Urinary bladder (tissue), 4 donors: ENCODE measurements at places on chromosomes 12 and 14. TPM values are rescaled to one million over a fixed set of nuclear protein-coding genes. Genes with fewer than 3 reads are reported as not detected.

DNA sequence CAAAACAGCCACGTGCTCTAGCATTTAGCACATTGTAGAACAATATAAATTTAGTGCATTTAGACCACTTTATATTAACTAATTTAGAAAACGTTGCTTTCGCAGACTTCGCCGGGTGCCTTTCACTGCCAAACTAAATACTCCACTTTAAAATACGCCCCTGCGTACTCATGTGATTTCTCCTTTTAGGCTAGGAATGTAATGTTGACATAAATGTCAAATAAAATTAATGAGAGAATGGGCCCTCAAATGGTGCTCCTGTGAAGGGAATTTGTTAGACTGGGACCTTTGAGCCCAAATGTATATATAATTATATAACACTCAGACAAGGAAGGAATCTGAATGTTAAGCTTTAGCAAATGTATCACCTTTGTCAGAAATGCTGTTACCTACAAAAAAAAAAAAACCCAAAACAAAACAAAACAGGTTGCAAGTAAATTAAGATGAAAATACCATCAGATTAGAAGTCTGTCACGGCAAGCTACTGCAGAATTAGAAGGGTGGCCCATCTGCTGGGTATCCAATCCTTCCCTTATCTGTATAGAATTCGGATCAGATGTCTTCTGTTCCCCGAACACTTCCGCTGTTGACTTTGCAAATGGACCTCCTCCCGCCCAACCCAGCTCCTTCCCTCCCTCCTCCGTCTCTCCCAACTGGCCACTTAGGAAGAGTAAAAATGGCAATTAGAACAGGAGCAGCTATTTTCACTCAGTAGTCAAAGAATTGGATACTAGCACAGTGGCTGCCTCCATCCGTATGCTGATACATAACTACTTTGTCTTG, 159.3 kb upstream of the FOXN3 start:
- peak; percentile 13 for DNase-seq

DNA sequence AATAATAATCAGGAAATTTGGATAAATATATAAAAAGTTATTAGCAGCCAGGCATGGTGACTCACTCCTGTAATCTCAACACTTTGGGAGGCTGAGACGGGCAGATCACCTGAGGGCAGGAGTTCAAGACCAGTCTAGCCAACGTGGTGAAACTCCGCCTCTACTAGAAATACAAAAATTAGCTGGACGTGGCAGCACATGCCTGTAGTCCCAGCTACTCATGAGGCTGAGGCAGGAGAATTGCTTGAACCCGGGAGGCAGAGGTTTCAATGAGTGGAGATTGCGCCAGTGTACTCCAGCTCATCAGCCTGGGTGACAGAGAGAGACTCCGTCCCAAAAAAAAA, 64.5 kb downstream of the SYT1 start:
- DNase-seq: no peak

DNA sequence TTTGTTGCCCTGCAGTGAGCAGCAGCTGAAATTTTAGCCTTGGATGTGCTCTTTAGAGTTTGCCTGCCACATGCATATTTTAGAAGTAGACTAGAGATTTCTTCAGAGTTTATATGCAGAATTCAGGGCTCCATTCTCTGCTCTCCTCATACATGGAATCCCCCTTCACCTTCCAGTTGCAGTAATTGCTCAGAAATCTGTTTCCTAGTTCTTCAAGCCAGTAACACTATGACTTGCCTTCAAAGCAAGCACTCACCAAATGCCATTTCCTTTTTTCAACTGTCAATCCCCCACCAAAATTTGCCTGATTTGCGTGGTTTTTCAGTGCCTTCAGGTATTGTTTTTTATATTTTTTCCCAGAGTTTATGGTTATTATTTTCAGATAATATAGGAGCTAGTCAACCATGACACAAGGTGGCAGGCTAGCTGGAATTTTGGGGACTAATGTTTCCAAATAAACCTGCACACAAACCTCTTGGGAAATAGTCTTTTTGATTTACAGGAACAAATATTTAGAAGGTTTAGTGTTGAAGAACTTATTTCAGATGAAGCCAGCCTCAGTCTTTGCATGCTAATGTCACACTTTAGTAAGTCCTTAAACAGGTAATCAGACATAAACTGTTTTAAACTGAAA, 79.2 kb downstream of the ASCL1 start:
- DNase-seq: no peak

- DNase-seq: no peak
Measured at GRCh38 chr12:68012712-68013111, 23.5 kb downstream of the IFNG-AS1 start.

- no peak for DNase-seq
Measured at GRCh38 chr14:85934886-85935254, 404.9 kb downstream of the FLRT2 start.

GRCh38 chr12:68119250-68119649, 40.3 kb downstream of the IFNG start:
- DNase-seq: no peak

- DNase-seq: no peak
Measured at GRCh38 chr12:650983-651382, 12.3 kb downstream of the NINJ2 start.

GRCh38 chr14:90288651-90289355, 32.5 kb downstream of the PSMC1 start:
- DNase-seq: no peak

GRCh38 chr12:32522331-32523221, 123.2 kb downstream of the FGD4 start:
- DNase-seq: no peak

DNA sequence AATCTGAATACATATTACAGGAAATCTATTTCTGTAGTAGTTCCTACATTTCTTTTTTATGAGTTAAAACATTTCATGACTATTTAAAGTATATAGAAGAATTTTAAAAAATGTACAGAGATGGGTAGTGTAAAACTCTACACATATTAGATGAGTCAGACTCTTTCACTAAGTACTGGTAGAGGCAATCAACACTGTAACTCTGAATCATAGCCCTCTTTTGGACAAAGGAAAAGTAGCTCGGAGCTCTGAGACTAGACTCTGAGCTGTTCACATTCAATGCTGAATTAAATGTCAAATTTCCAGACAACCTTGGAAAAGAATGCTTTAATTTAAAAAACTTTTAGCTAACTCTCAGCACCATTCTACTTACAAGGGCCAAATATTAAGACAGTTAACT, 3.4 kb downstream of the PTCSC3 start:
- no peak for DNase-seq

FOXM1 gene
- 0.49 TPM for polyA plus RNA-seq

PPFIA2 gene
- 1.4 TPM for polyA plus RNA-seq

CLEC1A gene
- polyA plus RNA-seq: 6.0 TPM

TMEM119 gene
- polyA plus RNA-seq: 29.4 TPM
